ENCODE measurements at places on chromosomes 6 and 20. TPM values are rescaled to one million over a fixed set of nuclear protein-coding genes. Genes with fewer than 3 reads are reported as not detected.

The FNDC1 gene
- total RNA-seq, result 0.06 TPM

The NUP43 gene
- 14.9 TPM for total RNA-seq

The TDP2 gene
- total RNA-seq, result 37.2 TPM

The TMEM244 gene
- total RNA-seq, result not detected

The PRKN gene
- 0.02 TPM for total RNA-seq

The ZC3H12D gene
- 0.14 TPM for total RNA-seq

The PKHD1 gene
- total RNA-seq, result not detected

The FAM184A gene
- total RNA-seq, result not detected

The EYS gene
- 0.19 TPM for total RNA-seq

The EMILIN3 gene
- total RNA-seq, result 0.50 TPM

The LAMA2 gene
- 0.42 TPM for total RNA-seq

The RNF8 gene
- 22.3 TPM for total RNA-seq

The FRS3 gene
- total RNA-seq, result 2.8 TPM

The HUS1B gene
- total RNA-seq, result 0.35 TPM

The TM9SF4 gene
- total RNA-seq, result 33.6 TPM

The CRYBG1 gene
- total RNA-seq, result 0.47 TPM

The DSE gene
- 17.4 TPM for total RNA-seq

The EPPIN gene
- not detected for total RNA-seq

The CPNE5 gene
- total RNA-seq, result not detected

The SLC22A7 gene
- not detected for total RNA-seq

The GNL1 gene
- total RNA-seq, result 33.8 TPM

The BFSP1 gene
- 4.1 TPM for total RNA-seq

The FHL5 gene
- not detected for total RNA-seq

The OR2H2 gene
- total RNA-seq, result not detected

The ATXN1 gene
- 2.8 TPM for total RNA-seq

The TRIM31 gene
- 1.2 TPM for total RNA-seq

The ATP9A gene
- 14.1 TPM for total RNA-seq

The DLK2 gene
- 7.9 TPM for total RNA-seq

The CNBD2 gene
- total RNA-seq, result 6.4 TPM

The MYLK2 gene
- 0.35 TPM for total RNA-seq

The GNMT gene
- total RNA-seq, result 0.10 TPM

The CLDN20 gene
- not detected for total RNA-seq

The HLA-DRB1 gene
- not detected for total RNA-seq

The WTAP gene
- 66.5 TPM for total RNA-seq

The ASIP gene
- total RNA-seq, result not detected

The PARD6B gene
- 2.9 TPM for total RNA-seq

The TRIM40 gene
- not detected for total RNA-seq

The HLA-DPA1 gene
- total RNA-seq, result not detected

The SLA2 gene
- total RNA-seq, result not detected

The SLC26A8 gene
- not detected for total RNA-seq

The LY6G6C gene
- not detected for total RNA-seq

The RAET1G gene
- 9.7 TPM for total RNA-seq

The ZBTB46 gene
- 0.66 TPM for total RNA-seq

The PAX1 gene
- 0.05 TPM for total RNA-seq

The TCF21 gene
- 0.08 TPM for total RNA-seq

The ZNF831 gene
- not detected for total RNA-seq

The C20orf144 gene
- 0.13 TPM for total RNA-seq

The BTNL2 gene
- total RNA-seq, result not detected

The DNMT3B gene
- 4.0 TPM for total RNA-seq

The MYCT1 gene
- total RNA-seq, result 0.03 TPM

The KHDC1 gene
- 4.5 TPM for total RNA-seq

The SLC17A2 gene
- total RNA-seq, result not detected

The DDX43 gene
- not detected for total RNA-seq

The GSTA2 gene
- total RNA-seq, result 0.07 TPM

The MAP3K7 gene
- 10.0 TPM for total RNA-seq

The TMEM200A gene
- total RNA-seq, result 0.03 TPM

The PRL gene
- total RNA-seq, result not detected

The MYLK4 gene
- 0.15 TPM for total RNA-seq

The MYH7B gene
- not detected for total RNA-seq

Measured in A549 treated with CORT108297 at 1 μM for 4 hours (cell line).